ENCODE measurements at places on chromosomes 6 and 20. TPM values are rescaled to one million over a fixed set of nuclear protein-coding genes. Genes with fewer than 3 reads are reported as not detected.

Gene PAX1
- not detected for total RNA-seq

Gene FAM50B
- total RNA-seq, result 3.1 TPM

Gene TBXT
- 0.25 TPM for total RNA-seq

Gene ALDH5A1
- total RNA-seq, result 2.4 TPM

Gene SLC32A1
- total RNA-seq, result 0.33 TPM

Gene POM121L2
- total RNA-seq, result 0.09 TPM

Gene RAB32
- 6.8 TPM for total RNA-seq

Gene DPM1
- total RNA-seq, result 57.0 TPM

Gene RCAN2
- 8.1 TPM for total RNA-seq

Gene PLN
- total RNA-seq, result not detected

Gene SIRPG
- total RNA-seq, result not detected

Gene NFATC2
- total RNA-seq, result 0.91 TPM

GRCh38 chr20:1844325-1845162 is 50.7 kb upstream of the SIRPA start:
- H3K36me3 ChIP-seq, result no peaks in the 10 kb centered on the region
- H3K4me3 ChIP-seq, result no peak overlapping the region
- H3K27me3 ChIP-seq, result no peaks in the 10 kb centered on the region
- no peak overlapping the region for H3K27ac ChIP-seq
- H3K4me1 ChIP-seq, result no peaks in the 10 kb centered on the region
- no peak for DNase-seq

DNA sequence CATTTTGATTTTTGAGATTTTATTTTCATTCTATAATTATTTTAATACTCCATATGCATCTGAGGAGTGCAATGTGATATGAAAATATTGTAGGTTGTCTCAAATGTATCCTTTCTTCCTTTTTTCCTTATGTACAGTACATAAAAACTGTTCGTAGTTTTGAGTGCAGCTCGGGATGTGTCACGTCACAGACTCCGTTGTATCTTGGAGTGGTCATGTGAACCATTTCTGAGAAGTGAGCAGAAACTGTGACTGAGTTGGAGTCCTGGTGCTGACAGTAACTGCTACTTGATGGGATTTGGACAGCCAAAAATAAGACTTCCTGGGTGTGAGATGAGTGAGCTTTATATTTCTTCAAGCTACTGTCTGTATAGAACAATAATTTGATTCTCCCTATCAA is 761.4 kb upstream of the MAN1A1 start:
- no peak overlapping the region for H3K27ac ChIP-seq
- H3K4me1 ChIP-seq, result no peaks in the 10 kb centered on the region
- H3K4me3 ChIP-seq, result no peak overlapping the region

GRCh38 chr20:37714978-37715672 is 21.3 kb downstream of the CTNNBL1 start:
- no peaks in the 10 kb centered on the region for H3K4me1 ChIP-seq
- no peaks in the 10 kb centered on the region for H3K36me3 ChIP-seq
- no peaks in the 10 kb centered on the region for H3K27me3 ChIP-seq
- H3K27ac ChIP-seq, result no peak overlapping the region

- no peaks in the 10 kb centered on the region for H3K36me3 ChIP-seq
- peaks cover 2% of the 10 kb centered on the region for H3K4me1 ChIP-seq
- peaks cover 72% of the 10 kb centered on the region for H3K27me3 ChIP-seq
Observed at GRCh38 chr6:98827295-98828159, 6.8 kb upstream of the POU3F2 start.

DNA sequence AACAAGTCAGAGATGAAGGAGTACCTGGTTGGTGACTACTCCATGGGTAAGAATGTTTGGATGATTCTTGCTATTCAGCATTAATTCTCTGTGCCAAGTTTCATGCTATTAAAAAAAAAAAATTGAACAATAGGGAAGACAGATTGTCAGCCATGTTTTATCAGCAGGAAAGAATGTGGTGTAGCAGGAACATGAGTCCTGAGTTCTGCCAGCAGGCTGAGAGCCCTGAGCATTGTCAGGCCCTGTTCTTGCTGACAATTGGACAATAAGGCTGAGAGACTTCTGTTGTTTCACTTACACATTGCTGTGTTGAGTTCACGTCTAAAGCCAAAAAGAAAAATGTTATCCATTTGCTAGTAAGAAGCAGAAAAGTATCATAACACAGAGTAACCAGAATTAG is 70.4 kb upstream of the SMIM28 start:
- H3K4me3 ChIP-seq, result no peak overlapping the region
- H3K27ac ChIP-seq, result no peak overlapping the region
- no peaks in the 10 kb centered on the region for H3K4me1 ChIP-seq
- no peaks in the 10 kb centered on the region for H3K27me3 ChIP-seq

GRCh38 chr6:145733810-145734209 is 1.5 kb downstream of the EPM2A start:
- no peaks in the 10 kb centered on the region for H3K4me1 ChIP-seq
- no peak overlapping the region for H3K4me3 ChIP-seq
- H3K36me3 ChIP-seq, result peaks cover 5% of the 10 kb centered on the region
- no peak overlapping the region for H3K27ac ChIP-seq
- H3K27me3 ChIP-seq, result no peaks in the 10 kb centered on the region
- DNase-seq, result no peak

- H3K27ac ChIP-seq, result no peak overlapping the region
- DNase-seq, result no peak
- no peaks in the 10 kb centered on the region for H3K36me3 ChIP-seq
- H3K4me1 ChIP-seq, result no peaks in the 10 kb centered on the region
- no peaks in the 10 kb centered on the region for H3K27me3 ChIP-seq
Observed at GRCh38 chr6:63739094-63739687, 103.6 kb downstream of the PHF3 start.

GRCh38 chr6:132300323-132300949 is 100.8 kb downstream of the MOXD1 start:
- no peaks in the 10 kb centered on the region for H3K4me1 ChIP-seq
- H3K27ac ChIP-seq, result no peak overlapping the region
- no peak for DNase-seq
- H3K27me3 ChIP-seq, result no peaks in the 10 kb centered on the region

DNA sequence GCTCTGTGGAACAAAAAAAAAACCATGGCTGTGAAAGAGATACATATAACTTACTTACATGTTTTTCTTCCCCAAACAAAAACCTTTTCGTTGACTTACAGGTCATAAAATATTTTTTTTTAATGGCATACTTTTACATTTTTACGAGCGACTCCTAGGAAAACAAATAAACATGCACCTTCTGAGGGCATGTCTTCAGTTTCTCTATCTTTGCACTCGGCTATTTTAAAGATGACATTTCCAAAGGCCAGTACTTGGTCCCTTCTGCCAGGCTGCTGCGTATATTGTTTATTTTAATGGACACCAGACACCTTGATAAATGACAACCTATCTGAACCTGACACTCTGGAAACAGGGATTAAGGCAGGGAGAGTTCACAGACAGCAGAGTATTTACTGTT is 49.4 kb downstream of the PIGU start:
- H3K27me3 ChIP-seq, result no peaks in the 10 kb centered on the region
- no peak for DNase-seq
- H3K4me1 ChIP-seq, result no peaks in the 10 kb centered on the region
- no peak overlapping the region for H3K4me3 ChIP-seq
- H3K27ac ChIP-seq, result no peak overlapping the region

DNA sequence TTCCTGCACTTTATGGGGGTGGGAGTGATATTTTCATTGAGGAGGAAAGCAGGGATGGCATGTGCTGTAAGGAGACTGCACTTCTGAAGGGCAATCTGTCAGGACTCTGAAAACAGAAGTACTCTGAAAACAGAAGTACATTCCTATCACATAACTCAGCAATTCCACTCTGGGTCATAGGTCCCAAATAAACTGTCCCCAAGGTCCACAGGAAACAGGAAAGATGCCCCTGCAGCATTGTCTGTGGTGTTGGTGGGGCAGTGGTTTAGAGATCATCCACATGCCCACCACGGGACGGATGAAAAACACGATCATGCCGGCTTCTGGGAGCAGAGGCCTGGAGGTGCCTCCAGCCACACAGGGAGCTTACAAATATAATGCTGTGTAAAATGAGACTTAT is 150.3 kb downstream of the OTOR start:
- no peak for DNase-seq
- H3K27me3 ChIP-seq, result no peaks in the 10 kb centered on the region
- no peaks in the 10 kb centered on the region for H3K36me3 ChIP-seq
- H3K4me3 ChIP-seq, result no peak overlapping the region
- H3K27ac ChIP-seq, result no peak overlapping the region
- H3K4me1 ChIP-seq, result no peaks in the 10 kb centered on the region

DNA sequence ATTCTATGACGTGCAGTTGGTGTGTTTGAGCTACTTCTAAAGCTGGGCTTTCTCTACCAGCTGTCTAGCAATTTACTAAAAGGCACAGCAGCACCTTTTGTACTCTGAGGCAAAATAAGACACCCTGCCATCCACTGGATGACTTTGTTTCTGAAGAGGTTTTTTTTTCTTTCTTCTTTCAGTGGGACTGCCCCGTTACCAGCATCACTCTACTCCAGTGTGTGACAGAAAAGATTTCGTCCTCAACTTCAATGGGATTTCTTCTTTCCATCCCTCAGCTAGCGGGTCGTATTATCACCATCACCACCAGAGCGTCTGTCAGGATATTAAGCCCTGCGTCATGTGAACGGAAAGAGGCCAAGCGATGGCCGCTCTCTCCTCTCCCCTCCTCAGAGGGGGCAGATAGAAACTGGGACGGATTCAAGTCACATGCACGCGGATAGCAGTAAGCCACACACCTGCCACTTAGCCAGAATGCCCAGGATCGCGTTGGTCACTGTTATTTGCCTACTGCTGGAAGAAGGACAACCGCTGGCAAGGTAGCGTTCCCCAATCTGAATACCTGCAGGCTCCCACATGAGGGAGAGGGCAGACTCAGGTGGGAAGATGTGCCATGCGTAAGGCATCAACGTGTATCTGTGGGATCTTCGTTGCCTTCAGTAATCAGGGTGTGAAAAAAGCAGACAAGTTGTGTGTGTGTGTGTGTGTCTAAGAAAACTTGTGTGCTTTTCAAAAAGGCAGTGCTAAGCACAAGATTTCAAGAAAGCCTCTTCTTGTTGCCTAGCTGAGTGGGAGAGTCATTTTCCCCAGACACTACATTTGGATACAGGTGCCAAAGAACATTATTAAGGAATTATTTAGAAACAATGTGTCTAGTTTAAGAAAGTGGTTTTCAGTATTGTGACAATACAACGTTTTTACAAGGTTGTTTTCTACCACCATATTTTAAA is 5.4 kb downstream of the FOXF2 start:
- H3K27me3 ChIP-seq, result peaks cover 82% of the 10 kb centered on the region
- no peak for DNase-seq
- no peaks in the 10 kb centered on the region for H3K36me3 ChIP-seq
- H3K4me3 ChIP-seq, result no peak overlapping the region
- H3K4me1 ChIP-seq, result peaks cover 12% of the 10 kb centered on the region

GRCh38 chr6:446418-447366 is 55.1 kb downstream of the IRF4 start:
- H3K27ac ChIP-seq, result no peak overlapping the region
- H3K4me3 ChIP-seq, result no peak overlapping the region
- no peaks in the 10 kb centered on the region for H3K36me3 ChIP-seq

DNA sequence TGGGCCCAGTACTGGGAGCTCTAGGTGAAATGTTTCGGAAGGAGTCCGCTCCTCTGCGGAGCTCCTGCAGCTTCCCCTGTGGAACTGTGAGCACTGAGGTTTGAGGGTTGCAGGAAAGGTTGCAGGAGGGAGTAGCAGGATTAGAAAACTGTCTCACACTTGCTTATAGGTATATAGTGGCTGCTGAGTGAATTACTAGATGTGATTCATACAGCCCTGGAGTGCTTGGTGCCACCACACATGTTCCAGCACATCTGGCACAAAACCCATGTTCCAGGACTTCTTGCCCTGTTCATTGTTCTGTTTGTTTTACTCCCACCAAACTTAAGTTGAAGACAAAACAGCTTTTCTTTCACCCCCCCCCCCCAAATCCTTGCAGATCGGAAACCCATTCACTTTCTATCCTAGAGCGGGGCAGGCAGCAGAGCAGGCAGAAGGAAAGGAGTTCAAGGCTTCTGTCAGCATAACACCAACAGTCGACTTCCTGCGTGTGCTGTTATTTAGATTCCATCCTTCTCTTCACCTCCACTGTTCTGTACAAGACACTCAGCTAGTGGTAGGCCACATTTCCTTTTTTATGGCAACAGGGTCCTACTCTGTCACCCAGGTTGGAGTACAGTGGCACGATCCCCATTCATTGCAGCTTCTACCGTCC is 669 bp upstream of the PEX6 start:
- H3K4me3 ChIP-seq, result peak overlapping the region; percentile 70
- H3K4me1 ChIP-seq, result peaks cover 4% of the 10 kb centered on the region
- no peak overlapping the region for H3K27ac ChIP-seq
- H3K27me3 ChIP-seq, result no peaks in the 10 kb centered on the region
- no peaks in the 10 kb centered on the region for H3K36me3 ChIP-seq

DNA sequence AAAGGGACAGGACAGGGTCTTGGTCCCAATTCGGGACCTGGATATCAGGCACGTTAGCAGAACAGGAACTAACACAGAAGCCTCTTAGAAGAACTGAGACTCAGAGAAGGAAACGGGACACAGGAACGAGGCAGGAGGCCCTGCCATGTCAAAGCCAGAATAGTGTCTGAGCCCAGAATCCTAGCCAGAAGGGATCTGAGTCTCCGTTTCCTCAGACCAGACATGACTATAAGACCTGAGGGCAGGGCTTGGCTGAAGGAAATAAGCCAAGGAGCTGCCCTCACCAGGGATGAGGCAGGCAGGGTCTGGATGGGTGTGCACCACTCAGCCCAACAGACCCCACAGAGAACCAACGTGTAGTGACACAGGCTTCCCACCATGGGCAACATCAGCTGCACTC is 40.3 kb downstream of the TRERF1 start:
- no peaks in the 10 kb centered on the region for H3K36me3 ChIP-seq
- 0 out of 2 replicates have a peak overlapping the region, but pooled peaks have one; percentile 31 for H3K27ac ChIP-seq
- no peak overlapping the region for H3K4me3 ChIP-seq
- H3K4me1 ChIP-seq, result peaks cover 6% of the 10 kb centered on the region

DNA sequence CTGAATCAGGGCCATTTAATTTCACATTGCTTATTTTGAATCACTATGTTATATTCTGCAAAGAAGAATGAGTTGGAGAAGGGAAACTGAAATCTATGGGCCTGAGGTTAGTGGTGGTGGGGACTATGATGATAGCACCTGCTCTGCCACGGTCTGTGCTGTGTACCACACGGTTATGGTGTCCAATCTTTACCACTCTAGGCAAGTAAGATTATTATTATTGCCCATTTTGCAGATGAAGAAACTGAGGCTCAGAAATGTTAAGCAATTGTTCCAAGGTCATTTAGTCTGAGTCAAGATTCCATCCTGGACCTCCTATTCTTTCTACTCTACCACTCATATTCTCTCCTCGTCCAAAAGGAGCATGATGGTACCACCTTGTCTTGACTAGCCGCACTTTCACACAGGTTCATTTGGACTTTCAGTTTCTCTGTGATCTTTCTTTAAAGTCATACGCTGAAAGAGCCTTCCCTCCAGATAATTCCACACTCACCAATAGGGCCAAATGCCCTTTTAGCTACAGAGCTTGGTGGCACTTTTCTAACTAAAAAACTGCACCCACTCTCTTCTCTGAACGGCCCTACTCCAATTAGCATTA is 56.2 kb downstream of the GFOD1 start:
- peaks cover 9% of the 10 kb centered on the region for H3K4me1 ChIP-seq
- no peaks in the 10 kb centered on the region for H3K36me3 ChIP-seq
- H3K4me3 ChIP-seq, result no peak overlapping the region

Data from H1 (cell line).